Adipocyte (in vitro differentiated cells): ENCODE measurements at places on chromosomes 4 and X.

GRCh38 chrX:71958281-71958675 lies 47.6 kb downstream of the NHSL2 start:
- no peak for DNase-seq

DNA sequence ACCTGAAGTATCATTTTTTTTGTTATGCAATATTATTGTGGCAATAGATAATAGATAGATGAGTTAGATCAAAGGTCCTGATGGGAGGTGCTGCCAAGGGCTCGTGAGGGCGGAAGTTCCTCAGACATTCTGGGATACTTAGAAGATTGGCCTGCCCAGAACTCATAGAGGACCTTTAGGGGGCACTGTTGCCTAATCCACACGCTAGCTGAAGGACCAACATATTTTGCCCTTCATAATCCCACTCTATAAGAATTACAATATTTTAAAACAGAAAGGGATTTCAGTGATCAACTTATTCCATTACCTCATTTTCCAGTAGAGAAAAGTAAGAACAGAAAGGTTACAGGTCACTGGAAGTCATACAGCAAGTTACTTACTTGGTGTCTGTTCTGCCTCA lies 22.9 kb upstream of the COX7B2 start:
- peak; percentile 61 for DNase-seq

GRCh38 chrX:9595174-9595573 lies 130.3 kb downstream of the TBL1X start:
- DNase-seq: peak; percentile 12

DNA sequence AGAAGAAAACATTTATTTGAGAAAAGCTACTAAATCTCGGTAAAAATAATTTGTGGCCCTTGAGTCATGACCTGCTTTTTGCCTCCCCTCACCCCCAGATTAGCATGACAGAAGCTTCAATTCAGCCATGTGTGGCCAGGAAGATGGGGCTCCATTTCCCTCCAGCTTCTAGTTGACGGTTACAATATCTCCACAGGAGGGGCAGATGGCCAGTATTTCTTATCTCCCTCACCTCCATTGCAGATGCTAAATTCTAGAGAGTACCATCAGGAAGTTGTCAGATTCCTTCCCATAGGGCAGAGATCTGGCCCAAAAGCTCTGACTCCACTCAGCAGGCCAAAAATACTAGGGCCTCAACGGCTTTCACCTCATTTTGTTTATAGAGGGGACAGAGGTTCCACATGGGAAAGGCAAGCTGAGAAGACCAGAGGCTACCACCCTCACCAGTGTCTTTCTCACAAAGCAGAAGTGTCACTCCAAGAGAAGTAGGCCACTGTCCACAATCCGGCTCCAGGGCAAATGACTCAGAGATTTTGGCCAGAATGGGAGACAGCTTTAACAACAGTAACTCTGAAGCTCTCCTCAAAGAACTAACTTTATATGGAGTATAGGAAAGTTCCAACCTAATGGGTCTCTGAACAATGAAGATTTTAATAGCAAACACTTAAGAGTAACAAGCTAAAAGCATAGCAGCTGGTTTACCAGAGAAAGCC lies 108.3 kb downstream of the TBC1D19 start:
- DNase-seq: peak; percentile 38

DNA sequence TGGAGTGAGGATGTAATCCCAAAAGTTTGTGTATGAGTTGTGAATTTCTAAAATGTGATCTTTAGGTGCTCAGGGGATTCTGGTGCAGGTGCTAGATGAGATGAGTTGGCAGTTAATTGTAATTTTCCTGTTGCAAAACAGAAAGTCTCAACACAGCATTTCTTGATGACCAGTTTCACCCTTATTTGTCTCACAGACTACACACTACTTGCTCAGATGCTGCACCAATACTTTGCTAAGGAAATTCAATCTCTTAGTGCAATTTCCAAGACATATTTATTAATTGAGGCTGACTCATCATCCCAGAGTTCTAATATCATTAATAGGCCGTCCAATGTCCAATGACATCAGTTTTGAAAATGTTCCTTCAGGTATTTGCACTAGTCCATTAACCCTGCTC lies 159.2 kb upstream of the SFRP2 start:
- DNase-seq: no peak

GRCh38 chrX:71236836-71237235 lies 13.8 kb downstream of the GJB1 start:
- no peak for DNase-seq

- peak; percentile 72 for DNase-seq
Observed at GRCh38 chr4:107837776-107838618, 13.3 kb downstream of the SGMS2 start.

GRCh38 chr4:25437926-25438325 lies 60.9 kb downstream of the ANAPC4 start:
- DNase-seq: no peak

- peak; percentile 14 for DNase-seq
Observed at GRCh38 chr4:30402276-30402675, 317.9 kb upstream of the PCDH7 start.

GRCh38 chrX:11427453-11428071 lies 134.3 kb downstream of the AMELX start:
- peak; percentile 59 for DNase-seq

GRCh38 chrX:150514462-150514861 lies 54.0 kb upstream of the MTM1 start:
- no peak for DNase-seq

- no peak for DNase-seq
Observed at GRCh38 chrX:105460376-105460775, 239.9 kb upstream of the TEX13A start.

DNA sequence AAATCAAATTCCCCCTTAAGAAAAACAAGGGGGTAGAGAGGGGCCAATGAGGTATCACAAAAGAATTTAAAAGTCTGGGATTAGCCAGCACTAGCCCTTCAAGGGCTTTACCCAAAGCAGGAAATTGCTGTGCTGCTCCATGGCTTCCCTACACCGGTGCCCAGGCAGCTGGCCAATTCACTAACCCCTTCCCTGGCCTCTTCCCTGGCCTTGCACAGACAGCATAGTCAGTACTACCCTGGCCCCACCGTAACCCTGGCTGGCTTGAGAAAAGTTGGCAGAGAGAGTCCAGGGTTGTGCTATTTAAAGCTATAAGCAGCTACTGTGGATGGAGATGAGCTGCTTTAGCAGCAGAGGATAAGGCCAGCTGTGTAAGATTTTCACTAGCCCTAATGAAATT lies 43.1 kb downstream of the ADAMTS3 start:
- peak; percentile 79 for DNase-seq

DNA sequence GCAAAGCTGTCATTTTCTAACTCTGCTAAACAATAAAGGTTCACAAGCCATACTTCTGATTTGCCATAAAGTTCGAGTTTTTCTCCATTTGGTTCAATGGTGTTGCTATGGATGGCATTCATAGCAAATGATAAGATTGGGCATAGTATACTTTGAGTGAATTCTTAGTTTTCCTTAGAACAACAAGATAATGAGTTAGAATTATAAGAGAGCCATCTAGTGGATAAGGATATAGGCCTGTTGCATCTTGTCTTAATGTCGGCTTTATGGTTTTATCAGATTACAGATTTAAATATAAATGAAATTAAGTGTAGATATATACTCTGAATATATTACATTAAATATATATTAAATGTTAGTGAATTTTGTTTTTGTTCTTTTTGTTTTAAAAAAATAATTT lies 644.6 kb downstream of the IL1RAPL1 start:
- peak; percentile 37 for DNase-seq

- DNase-seq: no peak
Observed at GRCh38 chrX:100478714-100479306, 68.7 kb upstream of the PCDH19 start.

DNA sequence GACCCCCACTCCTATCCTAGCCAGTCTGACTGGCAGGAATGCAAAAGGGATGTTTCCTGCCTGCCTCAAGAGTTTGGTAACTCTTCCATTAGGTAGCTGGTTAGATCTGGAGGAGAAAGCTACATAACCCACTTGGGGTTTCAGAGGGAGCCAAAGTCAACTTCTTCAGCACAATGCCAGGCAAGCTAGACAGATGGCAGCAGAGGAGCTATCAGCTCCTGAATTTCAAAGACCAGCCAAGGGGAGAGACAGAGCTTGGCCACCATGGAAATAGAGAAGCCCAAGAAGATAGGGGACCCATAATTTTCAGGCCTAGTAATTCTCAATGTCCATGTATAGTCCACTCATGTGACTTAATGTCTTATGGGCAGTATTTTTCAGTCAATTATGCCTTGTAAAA lies 56.4 kb downstream of the PGRMC1 start:
- DNase-seq: no peak

DNA sequence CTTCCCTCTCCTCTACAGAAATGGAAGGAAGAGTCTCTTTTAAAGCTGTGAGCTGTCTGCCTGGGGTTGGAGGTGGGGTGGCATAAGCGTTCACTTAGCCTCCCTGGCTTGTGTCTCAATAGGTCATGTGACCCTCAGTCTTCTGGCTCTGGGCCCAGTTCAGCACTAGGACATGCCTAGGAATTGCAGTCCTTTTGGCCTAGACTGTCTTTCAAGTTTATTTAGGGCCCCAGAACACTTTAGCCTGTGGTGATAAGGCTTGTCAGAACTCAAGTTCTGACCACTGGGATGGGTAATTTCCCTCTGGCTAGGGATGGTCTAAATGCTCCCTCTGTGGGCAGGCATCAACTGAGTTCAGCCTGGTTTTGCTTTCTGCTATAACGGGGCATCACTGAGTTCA lies 34.3 kb upstream of the ARMCX4 start:
- DNase-seq: peak; percentile 48

- peak; percentile 47 for DNase-seq
Observed at GRCh38 chrX:120251471-120252011, 929 bp downstream of the ZBTB33 start.

- no peak for DNase-seq
Observed at GRCh38 chr4:102525504-102525903, 24.3 kb downstream of the NFKB1 start.

- DNase-seq: no peak
Observed at GRCh38 chrX:153477901-153478300, 7.5 kb upstream of the HAUS7 start.

DNA sequence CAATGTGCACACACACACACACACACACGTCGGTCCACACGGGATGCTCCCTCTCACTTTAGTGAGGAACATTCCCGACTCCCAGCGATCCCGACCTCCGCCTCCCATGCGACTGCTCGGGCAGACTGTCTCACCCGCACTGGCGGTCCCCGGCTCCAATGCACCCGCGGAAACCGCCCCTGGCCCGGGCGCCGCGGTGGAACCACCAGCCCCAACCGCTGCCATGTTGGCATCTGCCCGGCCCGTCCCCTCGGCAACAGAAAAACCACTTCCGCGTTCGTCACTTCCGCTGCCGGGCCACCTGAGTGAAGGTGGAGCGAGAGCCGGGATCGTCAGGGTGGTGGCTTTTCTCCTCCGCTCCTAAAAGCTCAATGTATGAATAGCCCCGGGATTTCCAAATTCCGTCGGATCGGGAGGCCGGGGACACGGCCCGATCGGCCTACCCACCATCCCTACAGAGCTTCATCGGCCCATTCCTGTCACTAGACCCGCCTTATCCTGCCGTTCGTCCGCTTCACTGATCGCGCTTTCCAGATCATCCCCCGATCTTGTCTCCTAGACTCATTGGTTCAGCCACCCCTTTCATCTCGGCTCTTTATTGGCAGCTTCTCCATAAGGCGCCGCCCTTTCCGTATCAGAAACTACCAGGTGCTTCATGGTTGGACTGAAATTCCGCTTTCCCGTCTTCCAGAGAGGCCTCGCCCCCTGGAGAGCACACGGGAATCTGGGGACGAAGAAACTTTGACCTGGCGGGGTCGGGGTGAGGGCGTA lies at the start of gene SLC35A2:
Gene SLC35A2 (minus strand): TSS at position 235 of the 771 bp plus-strand sequence. CDS start 10 bp downstream, at position 225.
- DNase-seq: peak; percentile 82

DNA sequence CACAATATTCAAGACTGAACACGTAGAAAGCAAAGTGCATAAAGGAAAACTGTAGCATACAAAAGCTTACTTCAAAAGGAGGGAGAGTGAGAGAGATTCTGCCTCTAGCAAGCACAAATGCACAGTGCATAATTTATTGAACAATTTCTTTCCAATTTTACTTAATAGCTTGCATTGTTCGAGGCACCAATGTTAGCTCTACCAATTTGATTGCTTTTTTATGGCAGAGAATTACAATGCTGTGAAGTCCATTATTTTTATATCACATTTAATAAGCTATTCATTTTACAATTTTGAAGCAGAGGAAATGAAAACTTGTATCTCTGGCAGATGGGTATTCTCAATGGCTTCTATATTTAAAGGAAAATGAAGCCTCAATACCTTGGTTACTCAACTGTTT lies 331.7 kb downstream of the GPM6A start:
- DNase-seq: no peak

GRCh38 chr4:15024386-15024785 lies 22.1 kb downstream of the CPEB2 start:
- peak; percentile 66 for DNase-seq

GRCh38 chrX:75603833-75604232 lies 81.0 kb upstream of the ZDHHC15 start:
- peak; percentile 60 for DNase-seq

- DNase-seq: peak; percentile 42
Observed at GRCh38 chr4:174503079-174503715, 19.1 kb downstream of the HPGD start.

DNA sequence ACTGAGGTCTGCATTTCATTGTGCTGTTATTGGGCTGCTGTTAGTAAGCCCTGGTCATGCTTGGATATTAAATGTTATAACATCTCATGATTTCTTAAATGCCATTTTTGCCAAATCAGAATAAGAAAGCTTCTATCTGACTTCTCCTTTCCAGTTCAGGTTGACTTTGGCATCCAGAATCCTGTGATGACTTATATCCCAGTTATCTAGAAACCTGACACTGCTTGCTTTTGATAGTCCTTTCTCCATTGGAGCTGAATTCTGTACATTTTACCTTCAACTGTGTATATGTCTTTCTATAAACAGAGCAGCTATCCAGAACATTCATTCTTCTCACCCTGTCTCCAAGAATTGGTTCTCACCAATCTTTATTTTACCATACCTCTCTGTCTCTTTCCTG lies 257.7 kb upstream of the GNPDA2 start:
- no peak for DNase-seq

DNA sequence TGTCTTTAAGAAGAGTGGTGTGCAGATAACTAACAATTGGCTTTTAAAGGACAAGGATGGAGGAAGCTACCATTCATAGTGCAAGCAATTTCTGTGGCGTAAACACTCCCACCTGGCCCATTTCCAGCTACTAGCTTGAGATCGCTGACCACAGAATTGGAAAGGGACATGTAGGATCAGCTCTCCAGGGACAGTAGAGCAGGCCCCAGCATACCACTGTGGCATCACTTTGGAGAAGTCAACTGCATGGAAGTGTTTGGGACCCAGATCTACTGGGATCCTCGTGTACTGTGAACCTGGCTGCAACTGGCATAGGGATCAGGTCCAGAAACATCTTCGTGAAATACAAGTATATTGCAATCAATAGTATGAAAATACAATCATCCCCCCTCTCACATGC lies 515.0 kb downstream of the INPP4B start:
- peak; percentile 37 for DNase-seq

DNA sequence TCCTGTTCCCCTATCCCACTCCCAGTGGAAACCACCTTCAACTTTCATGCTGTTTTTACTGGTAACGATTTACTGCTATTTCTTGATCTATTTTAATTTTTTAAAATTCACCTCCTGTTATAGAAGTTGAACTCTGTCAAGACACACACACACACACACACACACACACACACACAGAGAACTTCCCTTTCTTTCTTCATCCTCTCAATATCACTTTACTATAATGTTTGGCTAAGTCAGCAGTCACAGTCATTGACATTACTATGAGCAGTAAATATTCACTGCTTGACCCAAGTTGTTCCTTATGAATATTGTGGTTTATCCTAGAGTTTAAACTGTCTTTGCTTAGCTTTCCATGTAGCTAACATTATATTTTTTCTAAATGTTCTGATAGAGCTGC lies 24.0 kb upstream of the SGMS2 start:
- no peak for DNase-seq

GRCh38 chr4:95080969-95081368 lies 323.2 kb downstream of the BMPR1B start:
- DNase-seq: no peak
